ENCODE measurements at places on chromosomes 1 and 21.

DNA sequence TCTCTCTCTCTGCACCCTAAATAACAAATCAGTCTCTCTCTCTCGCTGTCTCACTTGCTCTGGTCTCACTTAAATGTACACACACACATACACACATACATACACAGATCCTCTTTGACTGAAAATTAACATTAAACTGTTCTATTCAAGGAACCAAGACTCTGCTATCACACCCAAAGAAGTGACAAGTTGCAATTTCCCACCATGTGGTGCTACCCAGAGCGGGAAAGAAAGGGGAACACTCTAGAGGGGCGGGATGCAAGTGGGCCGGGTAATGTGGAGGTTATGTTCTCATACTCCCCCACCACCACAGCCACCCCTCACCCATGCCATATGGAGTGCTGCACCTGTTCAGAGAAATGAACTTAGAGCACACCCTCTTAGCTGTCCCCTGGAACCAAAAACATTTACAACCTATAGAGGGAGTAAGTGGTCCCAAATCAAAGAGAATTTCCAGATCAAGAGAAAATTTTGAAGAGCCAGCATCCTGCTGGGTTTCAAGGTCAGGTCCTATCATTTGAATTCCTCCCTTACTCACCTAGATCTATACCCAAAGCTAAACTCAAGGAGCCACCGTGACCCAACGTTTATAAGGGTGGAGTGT lies 319.4 kb downstream of the BRINP2 start:
- no peak for DNase-seq

DNA sequence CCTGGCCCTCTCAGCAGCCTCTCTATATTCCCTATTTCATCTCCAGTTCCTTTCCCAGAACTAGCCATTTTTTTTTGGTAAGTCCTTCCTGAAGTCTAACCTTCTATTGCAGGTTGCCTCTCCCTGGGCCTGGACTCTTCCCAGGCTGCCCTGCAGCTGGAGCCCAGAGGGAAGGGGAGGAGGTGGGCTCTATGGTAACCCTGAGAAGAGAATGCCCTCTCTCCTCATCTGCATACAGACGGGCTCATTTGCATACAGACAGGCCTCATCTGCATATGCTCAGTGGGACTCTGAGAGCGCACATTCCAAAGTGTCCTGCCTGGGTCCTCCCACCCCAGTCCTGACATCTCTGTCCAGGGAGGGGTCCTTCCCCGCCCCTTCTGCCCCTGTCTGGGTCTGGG lies 32.7 kb downstream of the RHBG start:
- DNase-seq = no peak

GRCh38 chr1:67629370-67630075 lies 55.5 kb upstream of the GADD45A start:
- no peak for DNase-seq

- DNase-seq = no peak
These were observed 100.3 kb downstream of the ARHGEF10L start for GRCh38 chr1:17639703-17640340.

- DNase-seq = no peak
These were observed 202.5 kb upstream of the LYPLAL1 start for GRCh38 chr1:218971156-218971555.

DNA sequence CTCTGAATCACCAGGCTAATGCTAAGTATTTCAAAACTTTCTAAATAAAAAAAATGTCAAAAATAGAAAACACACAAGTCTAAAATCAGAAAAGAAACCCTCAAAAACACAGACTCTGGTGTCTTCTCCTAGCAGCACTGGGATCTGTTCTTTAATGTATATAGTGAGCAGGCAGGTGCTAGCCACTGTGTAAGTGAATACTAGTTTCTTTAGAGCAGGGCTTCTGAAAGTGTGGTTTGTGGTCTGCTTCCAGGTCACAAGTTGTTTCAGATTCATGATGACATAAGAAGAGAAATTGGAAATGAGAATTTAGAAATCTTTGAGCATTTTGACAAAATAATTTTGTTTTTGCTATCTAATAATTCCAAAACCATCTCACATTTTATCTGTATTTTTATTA lies 763.1 kb downstream of the USP25 start:
- no peak for DNase-seq

- no peak for DNase-seq
These were observed 62.8 kb upstream of the COA6 start for GRCh38 chr1:234310460-234310817.

DNA sequence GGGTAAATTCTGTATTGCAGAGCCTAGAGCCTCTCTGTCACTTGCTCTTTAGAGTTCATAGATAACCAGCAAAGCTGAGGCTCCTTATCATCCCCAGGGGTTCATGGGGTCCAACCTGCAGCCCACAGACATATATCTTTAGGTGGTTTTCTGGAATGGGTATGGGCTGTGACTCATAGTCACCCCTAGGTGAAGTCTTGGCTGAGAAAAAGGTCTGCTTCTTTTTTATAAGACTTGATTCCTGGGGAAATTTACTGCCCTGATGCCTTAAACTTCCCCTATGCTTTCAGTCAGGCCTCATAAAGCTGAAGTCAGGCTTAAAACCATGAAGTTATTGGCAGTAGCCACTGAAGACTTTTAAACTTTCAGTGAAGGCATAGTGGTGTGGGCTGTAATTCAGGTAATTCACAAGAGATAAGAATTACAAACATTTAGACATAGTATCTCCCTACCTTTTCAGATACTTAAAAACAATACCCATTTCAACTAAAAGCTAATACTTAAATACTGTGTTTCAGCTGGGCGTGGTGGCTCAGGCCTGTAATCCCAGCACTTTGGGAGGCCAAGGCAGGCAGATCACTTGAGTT lies 46.8 kb downstream of the MACO1 start:
- DNase-seq = no peak

DNA sequence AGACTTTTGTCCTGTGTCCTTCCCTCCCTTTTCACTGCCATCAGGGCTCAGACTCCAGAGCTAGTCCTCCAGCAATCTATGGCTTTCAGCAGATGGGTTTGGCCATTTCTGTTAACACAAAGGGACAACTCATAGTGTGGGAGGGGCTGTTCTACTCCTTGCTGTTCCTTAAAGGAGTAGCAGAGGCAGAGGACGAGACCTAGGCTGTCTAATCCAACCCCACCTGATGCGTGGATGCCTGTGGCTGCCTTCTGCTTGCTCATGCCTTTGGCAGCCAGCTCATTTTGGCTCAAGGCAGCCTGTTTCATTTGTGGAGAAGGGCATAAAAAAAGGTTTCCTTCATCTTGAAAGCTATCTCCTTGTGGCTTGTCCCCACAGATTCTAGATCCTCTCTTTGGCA lies 27.0 kb downstream of the MFSD2A start:
- DNase-seq = no peak

DNA sequence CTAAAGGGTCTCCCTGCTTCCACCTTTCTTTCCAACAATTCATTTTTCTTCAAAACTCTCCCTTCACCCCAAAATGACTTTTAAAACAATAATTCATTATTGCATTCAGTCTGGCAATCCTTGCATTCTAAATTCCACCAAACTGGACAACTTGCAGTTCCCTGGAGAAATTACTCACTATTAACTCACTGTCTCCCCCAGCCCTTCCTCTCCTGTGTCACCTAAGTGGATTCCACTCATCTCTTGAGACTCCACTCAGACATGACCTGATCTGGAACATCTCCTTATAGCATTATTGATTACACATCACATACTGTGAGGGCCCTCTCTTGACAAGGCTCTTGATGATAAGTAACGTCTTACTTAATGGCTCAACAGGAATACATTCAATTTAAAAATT lies 257.1 kb downstream of the BRINP2 start:
- DNase-seq = no peak

- DNase-seq = no peak
These were observed 7.2 kb upstream of the RNU1-1 start for GRCh38 chr1:16521288-16521583.

GRCh38 chr1:44903011-44903680 lies 60.1 kb upstream of the PTCH2 start:
- no peak for DNase-seq

GRCh38 chr1:218553197-218553596 lies 208.1 kb downstream of the TGFB2 start:
- DNase-seq = no peak

DNA sequence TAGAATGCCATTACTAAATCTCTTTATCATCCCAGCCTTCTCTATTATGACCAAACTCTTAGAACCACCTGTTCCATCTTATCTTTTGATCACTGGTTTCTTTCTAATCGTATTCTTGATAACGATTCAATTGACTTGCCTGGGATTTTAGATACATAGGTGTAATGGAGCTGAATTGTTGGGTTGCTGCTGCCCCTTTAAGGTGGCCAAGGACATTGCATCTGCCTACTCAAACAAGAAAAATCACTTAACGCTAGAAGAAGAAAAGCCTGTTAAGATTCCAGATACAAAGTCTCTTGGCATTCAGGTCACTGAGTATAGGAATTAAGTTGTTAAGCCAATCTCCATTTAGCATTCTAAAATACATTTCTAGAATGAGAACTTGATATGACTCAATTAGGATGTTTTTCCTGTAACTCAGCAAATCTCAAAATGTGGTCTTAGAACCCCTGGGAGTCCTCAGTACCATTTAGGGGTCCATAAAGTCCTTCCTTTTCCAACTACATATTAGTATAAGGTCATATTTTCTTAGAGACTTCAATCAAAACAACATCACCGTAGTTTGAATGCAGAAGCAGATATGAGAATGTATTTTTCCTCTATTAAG lies 12.4 kb downstream of the NEXN start:
- DNase-seq = no peak

GRCh38 chr1:71039661-71040262 lies 7.9 kb downstream of the PTGER3 start:
- no peak for DNase-seq

GRCh38 chr1:158203693-158204457 lies 23.2 kb downstream of the CD1D start:
- DNase-seq = no peak

DNA sequence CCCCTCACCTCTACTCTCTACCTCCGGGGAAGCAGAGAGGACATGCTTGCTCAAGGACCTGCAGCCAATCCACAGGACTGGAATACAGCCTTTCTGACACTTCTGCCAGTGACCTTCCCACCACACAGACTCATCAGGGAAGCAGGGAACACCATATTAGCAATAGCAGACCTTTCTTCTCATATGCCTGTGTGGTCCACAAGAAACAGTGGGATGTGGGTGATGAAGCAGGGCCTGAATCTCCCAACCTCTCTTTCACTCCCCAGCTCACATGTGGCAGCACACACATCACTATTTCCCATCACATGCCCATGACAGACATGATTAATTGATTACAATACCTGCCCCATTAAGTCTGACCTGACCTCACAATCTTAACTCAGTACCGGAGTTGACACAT lies 695.1 kb downstream of the MATN1 start:
- DNase-seq = no peak

- DNase-seq = no peak
These were observed 28.9 kb upstream of the ADAM30 start for GRCh38 chr1:119924948-119925898.

DNA sequence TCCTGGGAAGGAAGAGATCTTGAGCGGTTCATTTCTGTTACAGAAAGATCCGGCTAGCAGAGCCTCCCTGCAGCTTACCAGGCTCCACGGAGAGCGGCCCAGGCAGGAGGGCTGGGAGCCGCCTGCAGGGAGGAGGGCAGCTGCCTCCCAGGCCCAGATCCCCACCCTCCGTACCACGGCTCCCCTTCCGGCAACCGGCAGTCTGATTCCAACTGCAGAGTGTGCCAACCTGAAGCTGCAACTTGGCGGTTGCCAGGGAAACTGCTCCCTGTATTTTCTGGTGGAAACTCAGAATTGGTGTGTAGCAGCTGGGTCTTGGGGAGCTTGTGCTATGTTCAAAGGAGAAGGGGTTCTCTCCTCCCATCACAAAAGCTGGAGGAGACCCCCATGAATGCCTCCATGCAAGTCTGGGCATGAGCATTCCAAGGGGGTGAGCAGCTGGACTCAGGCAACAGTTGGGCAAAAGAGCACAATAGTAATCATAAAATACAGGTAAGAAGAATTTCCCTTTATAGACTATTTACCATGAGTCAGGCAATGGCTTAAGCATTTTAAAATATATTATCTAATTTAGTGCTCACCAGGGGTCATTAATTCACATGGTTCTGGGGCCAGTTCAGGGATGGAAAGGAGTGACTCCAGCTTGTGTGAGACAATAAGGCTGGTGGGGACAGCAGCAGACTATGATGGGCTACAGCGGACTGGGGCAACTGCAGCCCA lies 46.1 kb upstream of the KAZN start:
- no peak for DNase-seq

- peak; percentile 92 for DNase-seq
These were observed 81.1 kb upstream of the AK4 start for GRCh38 chr1:65066766-65067490.

DNA sequence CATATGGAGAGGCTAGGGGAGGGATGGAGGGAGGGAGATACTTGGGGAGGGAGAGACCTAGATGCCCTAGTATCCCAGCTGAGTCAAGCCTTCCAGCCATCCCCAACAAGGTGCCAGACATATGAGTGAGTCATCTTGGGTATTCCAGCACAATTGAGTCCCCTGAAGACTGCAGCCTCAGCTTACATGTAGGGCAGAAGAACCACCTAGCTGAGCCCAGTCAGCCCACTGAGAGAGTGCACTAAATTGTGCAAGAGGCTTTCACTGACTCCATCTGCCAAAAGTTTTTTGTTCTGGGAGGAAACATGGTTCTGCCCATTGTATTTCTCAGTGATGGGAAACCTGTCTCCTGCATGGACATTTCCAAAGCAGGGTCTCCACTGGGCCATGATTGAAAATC lies 76.4 kb downstream of the FOXD2 start:
- DNase-seq = no peak

- no peak for DNase-seq
These were observed 8.9 kb downstream of the VSIG8 start for GRCh38 chr1:159853417-159854115.

GRCh38 chr1:219812491-219813203 lies 115.7 kb downstream of the SLC30A10 start:
- DNase-seq = no peak

DNA sequence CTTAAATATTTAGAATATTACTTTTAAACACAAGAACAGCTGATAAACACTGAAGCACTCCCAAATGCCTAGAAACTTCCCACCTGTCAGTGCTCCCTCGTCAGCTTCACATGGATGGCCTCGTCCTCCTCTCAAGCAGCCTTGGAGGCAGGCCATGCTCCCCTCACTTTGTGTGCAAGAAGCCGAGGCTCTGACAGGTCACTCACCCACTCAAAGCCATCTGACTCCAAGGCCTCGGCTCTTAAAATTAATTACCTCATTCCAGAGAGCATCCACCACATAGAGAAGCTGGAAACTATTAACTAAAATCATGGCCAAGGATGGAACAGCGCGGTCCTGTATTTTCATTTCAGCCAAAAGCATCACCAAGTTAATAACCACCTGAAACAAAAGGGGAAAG lies 17.8 kb downstream of the LBR start:
- no peak for DNase-seq

Measured in mucosa of descending colon (tissue), 3 donors.